ENCODE measurements at places on chromosomes 3 and 15.

DNA sequence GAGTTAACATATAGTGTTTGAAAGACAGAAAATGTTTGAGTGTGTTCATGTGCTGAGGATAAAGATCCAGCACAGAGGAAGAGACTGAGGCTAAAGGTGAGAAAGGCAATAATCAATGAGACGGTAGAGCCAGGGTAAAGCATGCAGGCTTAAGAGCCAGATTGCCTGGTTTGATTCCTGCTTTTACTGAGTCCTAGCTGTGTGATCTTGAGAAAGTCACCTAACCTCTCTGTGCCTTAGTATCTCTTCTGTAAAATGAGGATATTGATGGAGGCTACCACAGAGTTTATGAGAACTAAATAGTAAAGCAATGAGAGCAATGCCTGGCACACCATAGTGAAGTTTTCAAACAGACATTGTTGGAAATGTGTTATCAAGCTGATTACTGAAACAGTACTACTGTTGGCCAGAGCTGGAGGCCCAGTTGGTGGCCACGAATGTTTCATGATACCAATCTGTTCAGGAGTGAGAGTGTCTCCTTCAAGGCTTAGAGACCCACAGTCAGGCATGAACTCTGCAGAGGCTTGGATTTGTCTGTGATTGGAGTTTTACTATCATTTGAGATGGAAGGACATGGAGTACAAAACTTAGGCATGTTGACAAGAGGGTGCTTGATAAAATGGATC, 26.8 kb downstream of the IL16 start:
- no peak for DNase-seq

DNA sequence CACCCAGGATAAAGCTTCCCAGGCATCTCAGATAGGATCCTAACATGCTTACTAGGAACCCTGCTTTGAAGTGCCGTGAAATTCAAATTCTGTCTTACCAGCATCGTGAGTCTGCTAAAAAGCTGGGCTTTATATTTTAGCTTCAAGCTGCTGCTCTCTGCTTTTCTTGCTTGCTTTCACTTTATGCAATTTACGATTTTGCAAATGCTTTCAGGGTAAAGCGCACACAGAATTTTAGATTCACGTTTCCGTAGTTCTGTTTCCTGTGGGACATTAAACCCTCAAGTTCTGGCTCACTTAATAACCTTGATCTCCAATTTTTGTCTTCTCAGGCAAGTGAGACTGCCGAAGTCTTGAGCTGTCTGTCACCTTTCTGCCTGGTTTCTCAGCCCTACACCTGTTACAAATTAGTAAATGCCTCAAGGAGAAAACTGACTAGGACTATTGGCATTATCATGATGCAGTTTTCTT, 170.5 kb upstream of the TGFBR2 start:
- DNase-seq: no peak

DNA sequence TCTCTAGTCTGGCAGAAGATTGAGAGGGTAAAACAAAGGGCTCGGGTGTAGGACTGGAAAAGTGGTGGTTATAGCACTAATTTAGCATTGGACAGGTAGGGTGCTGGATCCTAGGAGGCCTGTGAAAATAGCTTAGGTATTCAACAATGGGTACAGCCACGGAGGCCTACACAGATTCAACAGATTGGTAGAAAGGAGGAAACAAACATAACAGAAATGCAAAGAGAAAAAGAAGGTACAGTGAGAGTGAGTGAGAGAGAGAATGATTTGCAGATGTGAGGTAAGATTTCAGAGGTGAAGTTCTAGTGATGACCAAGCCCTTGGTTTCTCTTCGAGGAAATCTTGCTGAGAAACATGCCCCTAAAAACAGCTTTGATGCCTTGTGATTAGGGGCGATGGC, 37.9 kb downstream of the ADIPOQ start:
- DNase-seq: no peak

GRCh38 chr3:11080492-11080891, 73.8 kb upstream of the HRH1 start:
- DNase-seq: no peak

DNA sequence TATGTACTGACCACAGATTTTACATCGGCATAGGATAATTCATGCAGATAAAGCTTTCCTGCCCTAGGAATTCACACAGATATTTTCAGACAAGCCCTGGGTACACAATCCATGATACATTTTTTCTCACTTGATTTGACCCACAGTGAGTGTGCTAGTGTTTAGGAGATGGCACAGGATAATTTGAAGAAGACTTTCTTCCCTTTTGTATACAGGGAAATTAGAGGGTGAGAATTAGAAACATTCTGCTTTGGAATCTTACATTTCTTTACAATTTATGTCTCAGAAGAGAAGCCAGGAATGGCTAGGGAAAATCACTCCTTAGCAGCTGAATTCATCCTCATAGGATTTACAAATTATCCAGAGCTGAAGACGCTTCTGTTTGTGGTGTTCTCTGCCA, at the start of gene OR5K4:
OR5K4 (plus strand) TSS at position 301 of the 400 bp plus-strand sequence; CDS start at position 301, 0 bp downstream.
- no peak for DNase-seq

DNA sequence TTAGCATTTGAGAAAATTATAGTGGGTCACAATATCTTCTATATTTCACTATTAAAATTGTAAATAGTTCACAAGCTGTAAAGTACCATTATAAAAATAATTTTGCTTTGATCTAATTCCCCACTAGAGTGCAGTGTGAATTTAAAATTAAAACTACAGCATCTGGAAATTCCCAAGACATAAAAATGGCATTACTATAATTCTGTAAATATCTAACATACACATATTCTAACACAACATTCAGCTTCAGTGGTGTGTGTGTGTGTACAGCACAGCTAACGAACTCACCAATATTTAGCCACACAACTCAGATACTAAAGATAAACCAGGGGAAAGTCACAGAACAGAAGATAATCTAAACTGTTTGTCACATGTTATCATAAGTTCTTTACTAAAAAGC, 424.9 kb upstream of the ZNF385D start:
- DNase-seq: no peak

GRCh38 chr15:92810418-92811138, 89.5 kb upstream of the CHD2 start:
- peak; percentile 58 for DNase-seq

DNA sequence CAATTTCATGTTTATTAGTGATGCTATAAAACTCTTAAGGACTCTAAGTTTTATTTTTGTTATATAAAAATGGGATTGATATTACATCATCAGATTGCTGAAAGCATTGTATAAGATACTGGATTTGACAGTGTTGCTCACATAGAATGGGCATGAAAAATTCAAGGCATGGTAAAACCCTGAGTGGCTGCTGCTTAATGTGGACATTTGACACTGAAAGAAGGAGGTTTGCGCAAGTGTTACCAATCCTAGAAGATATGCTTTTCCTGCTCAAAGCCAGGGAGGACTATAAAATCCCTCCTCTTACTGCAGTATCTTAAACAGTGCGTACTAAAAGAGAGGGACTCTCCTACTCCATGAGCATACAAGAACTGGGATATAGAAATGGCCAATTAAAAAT, 65.8 kb upstream of the PTX3 start:
- no peak for DNase-seq

DNA sequence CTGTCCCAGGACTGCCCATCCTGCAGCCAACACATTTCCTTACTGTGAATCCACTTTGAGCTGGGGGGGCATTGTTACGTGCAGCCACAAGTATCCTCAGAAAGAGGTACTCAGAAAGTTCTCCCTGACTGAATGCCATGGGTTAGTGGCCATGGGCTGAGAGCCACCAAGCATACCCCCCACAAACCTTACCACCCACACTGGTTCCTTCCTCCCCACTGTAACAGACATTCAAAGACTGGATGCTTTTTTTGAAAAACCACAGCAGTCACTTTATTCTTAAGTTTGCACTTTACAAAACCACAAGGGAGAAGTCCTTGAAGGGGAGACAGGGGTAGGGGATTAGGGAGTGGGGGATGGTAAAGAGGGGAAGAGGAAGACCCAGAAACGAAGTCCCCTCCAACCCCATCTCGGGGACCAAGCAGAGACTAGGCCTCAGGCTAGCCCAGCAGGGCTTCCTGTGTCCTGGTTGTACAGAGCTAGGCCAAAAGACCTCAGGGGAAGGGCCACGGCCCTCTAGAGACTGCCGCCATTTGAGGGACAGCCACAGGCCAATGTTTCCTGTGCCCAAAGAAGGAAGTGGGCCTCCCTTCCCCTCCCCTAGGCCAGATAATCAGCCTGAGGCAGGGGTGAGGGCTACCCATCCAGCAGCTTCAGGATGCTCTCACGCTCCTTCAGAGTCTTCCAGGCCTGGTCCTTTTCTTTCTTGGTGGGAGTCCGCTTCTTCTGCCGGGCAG, 10.1 kb upstream of the CAMK1 start:
- no peak for DNase-seq

- DNase-seq: no peak
Observed at GRCh38 chr15:58355382-58355971, 76.3 kb upstream of the LIPC start.
